ENCODE measurements at places on chromosomes 16 and 17. TPM values are rescaled to one million over a fixed set of nuclear protein-coding genes. Genes with fewer than 3 reads are reported as not detected.

PGS1 gene
- total RNA-seq = 97.2 TPM

CDH3 gene
- 11.5 TPM for total RNA-seq

IL34 gene
- 1.2 TPM for total RNA-seq

ACTG1 gene
- 3,585 TPM for total RNA-seq

LAT gene
- 8.5 TPM for total RNA-seq

CSH2 gene
- not detected for total RNA-seq

KRT13 gene
- 0.65 TPM for total RNA-seq

SMYD4 gene
- total RNA-seq = 9.1 TPM
